Thymus (tissue), 14 donors: ENCODE measurements at places on chromosomes 2 and 18. TPM values are rescaled to one million over a fixed set of nuclear protein-coding genes. Genes with fewer than 3 reads are reported as not detected.

- no peak overlapping the region for H3K4me3 ChIP-seq
- DNase-seq, result no peak
- no peaks in the 10 kb centered on the region for H3K36me3 ChIP-seq
- peaks cover 15% of the 10 kb centered on the region for H3K4me1 ChIP-seq
These were observed 12.3 kb upstream of the SNED1 start for GRCh38 chr2:240985881-240986786.

GRCh38 chr2:179098080-179098689 is 48.2 kb upstream of the CCDC141 start:
- no peak overlapping the region for H3K27ac ChIP-seq
- peaks cover 15% of the 10 kb centered on the region for H3K4me1 ChIP-seq
- DNase-seq, result no peak
- no peaks in the 10 kb centered on the region for H3K27me3 ChIP-seq

GRCh38 chr2:28758459-28758858 is 6.8 kb downstream of the PPP1CB start:
- peaks cover 14% of the 10 kb centered on the region for H3K36me3 ChIP-seq
- no peaks in the 10 kb centered on the region for H3K27me3 ChIP-seq
- DNase-seq, result no peak
- no peak overlapping the region for H3K27ac ChIP-seq
- H3K4me1 ChIP-seq, result peaks cover 6% of the 10 kb centered on the region
- no peak overlapping the region for H3K4me3 ChIP-seq

DNA sequence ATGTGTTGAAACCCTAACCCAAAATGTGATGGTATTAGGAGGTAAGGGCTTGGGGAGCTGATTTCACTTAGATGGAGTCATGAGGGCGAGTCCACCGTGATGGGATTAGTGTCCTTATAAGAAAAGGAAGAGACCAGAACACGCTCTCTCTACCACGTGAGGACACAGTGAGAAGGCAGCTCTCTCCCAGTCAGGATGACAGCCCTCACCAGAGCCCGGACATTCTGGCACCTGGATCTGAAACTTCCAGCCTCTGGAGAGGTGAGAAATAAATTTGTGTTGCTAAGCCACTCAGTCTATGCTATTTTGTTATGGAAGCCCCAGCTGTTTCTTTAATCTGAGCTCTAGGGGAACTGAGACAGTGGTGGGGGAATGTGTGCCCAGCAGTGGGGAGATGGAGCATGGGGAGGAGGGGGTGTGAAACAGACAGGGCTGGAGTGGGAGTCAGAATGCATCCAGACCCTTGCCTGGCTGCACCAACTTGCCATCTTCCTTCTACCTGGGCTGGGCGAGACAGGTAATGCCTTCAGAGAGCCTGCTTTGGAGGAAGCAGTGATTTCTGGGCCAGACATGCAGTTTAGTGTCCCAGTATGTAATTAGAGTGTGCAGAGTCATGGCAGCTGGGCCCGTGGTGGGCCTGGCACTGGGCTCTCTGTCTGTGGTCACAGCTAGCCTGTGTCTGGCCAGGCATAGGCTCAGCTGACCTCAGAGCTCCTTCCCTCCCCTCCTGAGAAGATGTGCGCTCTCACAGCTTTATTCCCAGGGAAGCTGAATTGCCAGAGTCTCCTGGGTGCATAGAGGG is 38.1 kb downstream of the RHOB start:
- no peak for DNase-seq
- H3K36me3 ChIP-seq, result no peaks in the 10 kb centered on the region
- no peaks in the 10 kb centered on the region for H3K27me3 ChIP-seq
- no peak overlapping the region for H3K27ac ChIP-seq
- H3K4me3 ChIP-seq, result no peak overlapping the region

- H3K36me3 ChIP-seq, result no peaks in the 10 kb centered on the region
- H3K4me3 ChIP-seq, result no peak overlapping the region
- no peak overlapping the region for H3K27ac ChIP-seq
- no peaks in the 10 kb centered on the region for H3K4me1 ChIP-seq
These were observed 38.6 kb downstream of the ALPK2 start for GRCh38 chr18:58590254-58590653.

DNA sequence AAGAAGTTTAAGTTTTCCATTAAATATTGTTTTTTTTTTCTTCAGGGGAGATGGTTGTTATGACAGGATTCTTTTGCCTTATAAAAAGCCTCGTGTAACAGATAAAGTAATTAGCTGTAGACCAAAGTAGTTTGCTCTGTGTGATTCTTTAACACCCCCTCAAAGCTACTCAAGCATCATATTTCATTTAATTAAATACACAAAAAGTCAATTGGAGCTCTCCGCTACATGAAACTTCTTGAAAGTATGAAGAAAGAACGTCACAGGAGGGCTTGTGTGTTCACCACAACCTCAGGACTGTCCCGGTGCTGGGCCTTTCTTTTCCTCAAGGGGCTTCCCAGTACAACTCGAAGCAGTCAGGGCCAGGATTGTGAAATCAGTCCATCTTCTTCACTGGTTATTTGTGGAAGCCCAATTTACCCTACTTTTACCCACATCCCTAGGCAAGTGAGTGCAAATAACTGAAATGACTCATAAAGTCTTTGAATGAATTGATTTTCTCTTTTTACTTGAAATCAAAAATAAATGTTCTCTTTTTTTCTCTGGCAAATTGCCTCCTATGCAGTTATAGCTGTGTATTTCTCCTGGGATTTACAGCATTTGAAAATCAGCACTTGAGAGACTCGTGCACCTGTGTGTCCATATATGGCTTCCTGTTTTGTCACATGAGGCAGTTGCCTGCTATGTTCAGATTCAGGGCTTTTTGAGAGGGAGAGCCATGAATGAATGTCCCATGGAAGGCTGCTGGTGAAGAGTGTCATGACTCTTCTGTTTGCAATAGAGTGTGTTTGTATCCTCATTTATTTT is 48.6 kb downstream of the LINC00305 start:
- no peak for DNase-seq
- H3K4me3 ChIP-seq, result no peak overlapping the region
- no peak overlapping the region for H3K27ac ChIP-seq
- H3K36me3 ChIP-seq, result no peaks in the 10 kb centered on the region
- H3K4me1 ChIP-seq, result no peaks in the 10 kb centered on the region
- H3K27me3 ChIP-seq, result no peaks in the 10 kb centered on the region

GRCh38 chr2:10522726-10523405 is 74.7 kb upstream of the ODC1 start:
- no peak overlapping the region for H3K4me3 ChIP-seq
- no peaks in the 10 kb centered on the region for H3K4me1 ChIP-seq
- no peaks in the 10 kb centered on the region for H3K36me3 ChIP-seq
- no peak for DNase-seq
- no peak overlapping the region for H3K27ac ChIP-seq

- H3K36me3 ChIP-seq, result no peaks in the 10 kb centered on the region
- no peak overlapping the region for H3K4me3 ChIP-seq
- H3K27me3 ChIP-seq, result no peaks in the 10 kb centered on the region
- H3K27ac ChIP-seq, result no peak overlapping the region
These were observed 256.7 kb downstream of the ANAPC1 start for GRCh38 chr2:111627256-111627655.

DNA sequence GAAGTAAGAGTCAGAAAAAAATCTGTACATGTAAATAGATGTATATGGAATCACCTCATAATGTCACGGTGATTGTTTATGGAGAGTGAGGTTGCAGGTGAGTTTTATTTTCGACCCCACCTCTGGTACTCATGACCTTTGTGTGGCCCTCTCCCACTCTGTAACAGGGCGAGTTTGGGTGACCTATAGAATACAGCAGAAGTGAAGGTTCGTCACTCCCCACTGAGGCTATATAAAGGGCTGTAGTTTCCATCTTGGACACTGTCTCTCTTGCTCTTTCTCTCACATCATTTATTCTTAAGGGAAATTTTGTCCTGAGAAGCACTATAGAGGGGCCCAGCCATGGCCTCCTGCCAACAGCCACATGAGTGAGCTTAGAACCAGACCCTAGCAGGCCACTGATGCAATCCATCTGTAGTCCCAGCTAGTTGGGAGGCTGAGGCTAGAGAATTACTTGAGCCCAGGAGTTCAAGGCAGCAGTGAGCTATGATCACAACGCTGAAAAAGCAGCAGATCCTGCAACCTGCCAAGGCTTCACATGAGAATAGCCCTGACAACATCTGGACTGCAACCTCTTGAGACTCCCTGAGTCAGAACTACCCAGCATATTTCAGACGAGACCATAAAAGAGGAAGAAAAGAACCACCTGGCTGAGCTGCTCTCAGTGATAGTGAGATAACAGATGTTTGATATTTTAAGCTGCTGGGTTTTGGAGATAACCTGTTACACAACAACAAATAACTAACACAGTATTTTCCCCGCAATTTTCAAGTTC is 74.3 kb upstream of the SLC1A4 start:
- H3K27me3 ChIP-seq, result no peaks in the 10 kb centered on the region
- DNase-seq, result peak; percentile 51
- no peak overlapping the region for H3K4me3 ChIP-seq
- H3K36me3 ChIP-seq, result no peaks in the 10 kb centered on the region
- peak overlapping the region; percentile 52 for H3K27ac ChIP-seq
- peaks cover 34% of the 10 kb centered on the region for H3K4me1 ChIP-seq

DNA sequence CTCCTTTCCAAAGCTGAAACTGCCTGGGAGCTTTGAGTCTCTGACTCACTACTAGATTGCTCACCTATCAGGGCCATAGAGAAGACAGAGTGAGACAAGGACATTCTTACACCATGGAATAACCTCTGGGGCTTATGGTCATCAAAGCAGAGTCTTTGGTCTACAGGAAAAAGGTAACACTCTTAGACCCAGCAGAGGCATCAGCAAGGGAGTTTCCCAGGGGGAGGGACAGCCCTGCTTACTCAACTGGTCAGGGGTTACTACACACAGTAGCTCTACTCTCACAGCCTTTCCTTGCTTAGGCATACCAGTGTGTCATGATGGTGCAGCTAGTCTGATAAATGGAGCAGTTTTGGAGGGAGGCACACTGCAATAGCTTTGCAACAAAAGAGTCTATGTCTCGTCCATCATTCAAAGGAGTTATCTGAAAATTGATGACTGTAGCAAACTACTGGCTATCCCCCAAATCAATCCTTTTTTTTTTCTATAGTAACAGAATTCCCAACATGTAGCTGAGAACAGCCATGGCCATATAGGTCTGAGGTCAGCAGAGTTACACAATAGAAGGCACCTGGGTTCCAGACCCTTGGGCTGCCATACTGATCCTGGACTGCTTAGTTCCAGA is 22.4 kb upstream of the CD28 start:
- H3K27me3 ChIP-seq, result no peaks in the 10 kb centered on the region
- H3K4me3 ChIP-seq, result no peak overlapping the region
- no peaks in the 10 kb centered on the region for H3K36me3 ChIP-seq
- DNase-seq, result no peak
- H3K27ac ChIP-seq, result no peak overlapping the region

- no peak overlapping the region for H3K4me3 ChIP-seq
- DNase-seq, result no peak
- peaks cover 3% of the 10 kb centered on the region for H3K4me1 ChIP-seq
- H3K27ac ChIP-seq, result no peak overlapping the region
- peaks cover 32% of the 10 kb centered on the region for H3K27me3 ChIP-seq
These were observed 5.9 kb upstream of the MOCOS start for GRCh38 chr18:36181441-36181840.

DNA sequence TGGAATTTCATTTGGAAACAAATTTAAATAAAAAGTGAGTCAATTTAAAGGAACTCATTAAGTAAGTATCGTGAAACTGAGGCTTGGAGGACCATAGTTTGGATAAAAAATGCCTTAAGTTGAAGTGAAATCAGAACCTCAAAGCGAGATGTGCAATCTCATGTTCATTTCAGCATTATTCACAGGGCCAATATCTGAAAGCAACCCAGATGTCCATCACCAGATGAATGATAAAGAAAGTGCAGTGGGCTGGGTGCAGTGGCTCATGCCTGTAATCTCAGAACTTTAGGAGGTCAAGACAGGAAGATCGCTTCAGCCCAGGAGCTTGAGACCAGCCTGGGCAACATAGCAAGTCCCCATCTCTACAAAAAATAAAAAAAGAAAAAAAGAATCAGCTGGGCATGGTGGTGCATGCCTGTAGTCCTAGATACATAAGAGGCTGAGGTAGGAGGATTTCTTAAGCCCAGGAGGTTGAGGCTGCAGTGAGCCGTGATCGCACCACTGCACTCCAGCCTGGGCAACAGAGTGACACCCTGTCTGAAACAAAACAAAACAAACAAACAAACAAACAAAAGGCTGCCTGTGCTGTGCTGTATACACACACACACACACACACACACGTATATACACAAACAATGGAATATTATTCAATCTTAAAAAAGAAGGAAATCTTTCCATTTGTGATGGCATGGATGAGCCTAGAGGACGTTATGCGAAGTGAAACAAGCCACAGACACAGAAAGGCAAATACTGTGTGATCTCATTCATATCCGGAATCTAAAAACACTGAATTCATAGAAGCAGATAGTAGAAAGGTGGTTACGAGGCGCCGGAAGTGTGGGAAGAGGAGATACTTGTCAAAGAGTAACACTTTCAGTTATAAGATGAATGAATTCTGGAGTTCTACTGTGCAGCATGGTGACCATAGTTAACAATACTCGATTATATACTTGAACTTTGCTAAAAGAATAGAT is 14.5 kb downstream of the SH3RF3 start:
- H3K27ac ChIP-seq, result no peak overlapping the region
- H3K4me1 ChIP-seq, result no peaks in the 10 kb centered on the region
- no peaks in the 10 kb centered on the region for H3K27me3 ChIP-seq
- no peak for DNase-seq
- H3K36me3 ChIP-seq, result no peaks in the 10 kb centered on the region

DNA sequence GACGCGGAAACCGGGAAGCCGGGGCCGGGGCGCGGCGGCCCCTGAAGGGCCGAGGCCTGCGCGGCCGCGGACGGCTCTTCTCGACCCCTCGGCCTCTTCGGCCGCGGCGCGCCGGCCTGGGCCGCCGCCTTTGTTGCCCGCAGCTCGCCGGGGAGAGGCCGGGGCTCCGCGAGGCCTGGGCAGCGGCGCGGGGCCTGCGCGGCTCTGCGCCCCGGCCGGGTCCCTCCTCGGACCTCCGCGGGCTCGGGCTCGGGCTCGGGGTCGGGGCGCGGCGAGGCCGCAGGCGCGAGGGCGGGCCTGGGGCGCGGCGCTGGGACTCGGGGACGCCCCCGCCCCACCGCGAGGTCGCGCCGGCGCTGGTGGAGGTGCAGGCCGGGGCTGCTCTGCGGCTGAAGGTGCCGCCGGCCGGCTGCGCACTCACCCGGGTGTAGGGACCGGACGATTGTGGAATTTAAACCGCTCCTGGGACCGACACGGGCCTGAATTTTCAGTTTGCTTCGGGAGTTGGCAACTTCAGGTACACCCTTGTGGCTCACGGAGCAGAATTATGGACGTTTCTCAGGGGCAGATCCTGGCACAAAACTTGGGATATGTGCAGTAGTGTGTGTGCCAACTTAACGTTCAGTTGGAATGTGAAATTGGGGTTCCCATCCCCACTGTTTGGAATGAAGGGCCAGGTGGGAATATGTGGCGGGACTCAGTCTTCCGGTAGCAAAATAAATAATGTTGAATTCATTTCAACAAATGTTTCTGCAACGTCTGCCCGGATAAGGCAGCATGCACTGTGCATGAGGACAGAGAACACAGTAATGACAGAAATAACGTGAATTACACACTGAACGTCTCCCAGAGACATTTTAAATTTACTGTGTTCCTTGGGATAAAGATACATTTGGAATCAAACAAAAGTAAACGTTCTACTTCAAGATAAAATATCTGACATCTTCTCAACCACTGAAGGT is 787 bp downstream of the SOCS6 start:
- H3K4me3 ChIP-seq, result peak overlapping the region; percentile 78
- H3K4me1 ChIP-seq, result peaks cover 9% of the 10 kb centered on the region
- no peaks in the 10 kb centered on the region for H3K36me3 ChIP-seq
- peaks cover 5% of the 10 kb centered on the region for H3K27me3 ChIP-seq
- DNase-seq, result peak; percentile 31

CRYGD gene
- not detected for total RNA-seq

PRSS56 gene
- 0.19 TPM for total RNA-seq

SIX2 gene
- total RNA-seq, result 0.90 TPM

CLEC4F gene
- total RNA-seq, result 0.09 TPM

FAP gene
- total RNA-seq, result 1.5 TPM

RND3 gene
- 7.4 TPM for total RNA-seq

CFC1 gene
- 11.4 TPM for total RNA-seq
